Effector memory CD4-positive, alpha-beta T cell (primary cell): ENCODE measurements at places on chromosomes 5 and 9.

- DNase-seq: no peak
Observed at GRCh38 chr5:131649161-131649560, 14.1 kb upstream of the RAPGEF6 start.

- DNase-seq: no peak
Observed at GRCh38 chr9:136247947-136248637, 2.5 kb upstream of the QSOX2 start.

DNA sequence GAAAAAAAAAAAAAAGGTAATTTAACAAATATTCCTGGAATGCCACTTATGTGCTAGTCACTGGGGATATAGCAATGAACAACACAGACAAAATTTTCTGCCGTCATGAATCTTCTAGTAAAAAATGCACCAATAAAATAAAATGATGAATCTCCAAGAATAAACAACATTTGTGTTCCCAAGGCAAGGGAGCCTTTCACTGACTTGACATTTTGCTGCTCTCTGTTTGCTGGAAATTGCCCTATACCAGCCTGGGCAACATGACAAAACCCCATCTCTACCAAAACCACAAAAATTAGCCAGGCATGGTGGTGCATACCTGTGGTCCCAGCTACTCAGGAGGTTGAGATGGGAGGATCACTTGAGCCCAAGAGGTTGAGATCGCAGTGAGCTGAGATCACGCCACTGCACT, 64.5 kb upstream of the ERBIN start:
- DNase-seq: no peak

GRCh38 chr9:86122311-86122710, 23.0 kb upstream of the GOLM1 start:
- DNase-seq: no peak

DNA sequence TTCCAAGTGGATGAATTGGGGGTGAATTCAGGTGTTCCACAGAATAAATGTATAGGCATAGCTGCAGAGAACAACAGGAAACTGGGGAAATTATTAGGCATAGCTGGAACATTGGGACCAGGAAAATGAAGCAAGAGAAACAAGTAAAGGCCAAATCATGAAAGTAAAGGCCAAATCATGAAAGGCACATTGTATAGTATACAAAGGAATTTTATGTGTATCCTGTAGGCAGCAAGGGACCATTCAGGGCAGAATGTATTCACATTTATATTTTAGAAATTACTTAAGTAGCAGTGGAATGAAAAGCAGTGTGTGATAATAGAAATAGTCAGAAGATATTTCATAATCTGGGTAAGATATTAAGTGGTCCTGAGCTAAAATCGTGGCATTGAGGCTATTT, 127.3 kb upstream of the GRHPR start:
- no peak for DNase-seq

DNA sequence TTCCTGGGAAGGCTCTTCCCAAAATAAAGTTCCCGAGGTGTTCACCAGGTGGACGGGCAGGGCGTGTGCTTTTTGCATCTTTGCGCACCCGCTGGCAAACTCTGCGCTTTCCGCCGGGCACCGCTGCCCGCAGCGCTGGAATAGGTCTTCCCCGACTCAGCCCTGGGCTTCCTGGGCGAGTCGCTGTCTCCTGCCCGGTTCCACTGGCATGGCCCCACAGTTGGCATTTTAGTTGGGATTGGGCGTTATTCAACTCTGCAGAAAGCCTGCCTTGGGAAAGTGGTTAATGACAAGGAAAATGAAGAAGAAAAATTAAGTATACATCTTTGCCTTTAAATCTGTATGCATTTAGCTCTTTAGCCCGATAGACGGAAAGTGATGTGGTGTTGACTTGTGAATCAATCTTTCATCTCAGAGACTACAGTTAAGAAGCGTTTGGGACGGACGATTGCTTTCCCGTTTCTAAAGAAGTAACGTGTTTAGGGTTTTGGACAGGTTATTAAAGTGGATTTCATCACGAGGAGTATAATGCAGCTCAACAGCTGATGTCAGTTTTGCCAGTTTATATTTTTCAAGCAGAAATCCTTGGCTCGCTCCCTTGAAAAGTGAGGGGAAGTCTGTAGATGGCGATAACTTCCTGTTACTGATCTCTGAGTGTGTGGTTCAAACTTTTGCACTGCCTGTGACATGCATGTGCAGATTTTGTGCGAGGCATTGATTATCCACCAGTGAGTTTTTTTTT, 946 bp downstream of the ADCY2 start:
- DNase-seq: no peak

DNA sequence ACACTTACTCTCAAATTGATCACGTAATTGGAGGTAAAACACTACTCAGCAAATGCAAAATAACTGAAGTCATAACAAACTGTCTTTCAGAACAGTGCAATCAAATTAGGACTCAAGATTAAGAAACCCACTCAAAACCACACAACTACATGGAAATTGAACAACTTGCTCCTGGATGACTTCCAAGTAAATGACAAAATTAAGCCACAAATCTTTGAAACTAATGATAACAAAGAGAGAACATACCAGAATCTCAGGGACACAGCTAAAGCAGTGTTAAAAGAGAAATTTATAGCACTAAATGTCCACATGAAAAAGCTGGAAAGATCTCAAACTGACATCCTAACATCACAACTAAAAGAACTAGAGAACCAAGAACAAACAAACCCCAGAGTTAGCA, 540.5 kb upstream of the CDH18 start:
- no peak for DNase-seq

DNA sequence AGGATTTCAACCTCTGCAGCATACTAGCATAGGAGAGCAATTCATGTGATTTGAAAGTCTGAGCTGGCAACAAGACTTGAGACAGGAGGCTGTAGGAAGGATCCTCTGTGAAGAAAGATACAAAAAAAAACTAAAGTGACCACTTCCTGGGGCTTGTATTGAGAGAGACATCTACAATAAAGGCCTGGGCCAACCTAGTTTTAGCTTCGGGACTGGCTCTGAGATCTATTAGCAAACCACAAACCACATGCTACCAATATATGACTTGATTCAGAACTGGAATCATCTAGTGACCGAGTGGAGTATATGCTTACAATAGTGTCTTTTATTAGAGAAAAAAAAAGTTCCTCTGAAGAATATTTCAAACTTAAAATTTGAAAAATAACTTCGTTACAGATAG, 1448.9 kb upstream of the CDH6 start:
- DNase-seq: no peak

DNA sequence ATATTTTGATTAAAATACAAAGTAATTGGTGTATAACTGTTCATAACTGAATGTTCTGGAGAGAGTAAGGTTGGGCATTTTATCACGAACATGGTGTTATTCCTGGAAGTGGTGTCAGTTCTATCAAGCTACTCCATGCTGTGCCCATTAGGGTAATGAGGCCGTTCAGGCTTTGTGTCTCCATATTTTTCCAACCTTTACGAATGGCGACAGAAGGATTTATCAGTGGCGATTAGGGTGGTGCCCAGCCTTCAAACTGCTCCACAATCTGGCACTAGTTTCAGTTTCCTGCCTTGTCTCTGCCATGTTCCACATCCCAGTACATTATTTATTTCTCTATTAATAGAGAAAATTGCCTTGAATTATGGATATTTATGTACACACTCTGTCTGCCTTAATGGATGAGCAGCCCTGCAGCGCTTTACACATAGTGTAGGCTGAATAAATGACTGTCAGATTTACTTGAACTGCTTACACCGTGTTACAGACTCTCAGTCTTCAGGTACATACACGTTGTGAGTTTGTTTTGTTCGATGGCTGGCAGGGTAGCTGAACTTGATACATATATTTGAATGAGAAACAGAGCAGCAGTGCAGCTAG, 23.9 kb upstream of the TMC1 start:
- no peak for DNase-seq

DNA sequence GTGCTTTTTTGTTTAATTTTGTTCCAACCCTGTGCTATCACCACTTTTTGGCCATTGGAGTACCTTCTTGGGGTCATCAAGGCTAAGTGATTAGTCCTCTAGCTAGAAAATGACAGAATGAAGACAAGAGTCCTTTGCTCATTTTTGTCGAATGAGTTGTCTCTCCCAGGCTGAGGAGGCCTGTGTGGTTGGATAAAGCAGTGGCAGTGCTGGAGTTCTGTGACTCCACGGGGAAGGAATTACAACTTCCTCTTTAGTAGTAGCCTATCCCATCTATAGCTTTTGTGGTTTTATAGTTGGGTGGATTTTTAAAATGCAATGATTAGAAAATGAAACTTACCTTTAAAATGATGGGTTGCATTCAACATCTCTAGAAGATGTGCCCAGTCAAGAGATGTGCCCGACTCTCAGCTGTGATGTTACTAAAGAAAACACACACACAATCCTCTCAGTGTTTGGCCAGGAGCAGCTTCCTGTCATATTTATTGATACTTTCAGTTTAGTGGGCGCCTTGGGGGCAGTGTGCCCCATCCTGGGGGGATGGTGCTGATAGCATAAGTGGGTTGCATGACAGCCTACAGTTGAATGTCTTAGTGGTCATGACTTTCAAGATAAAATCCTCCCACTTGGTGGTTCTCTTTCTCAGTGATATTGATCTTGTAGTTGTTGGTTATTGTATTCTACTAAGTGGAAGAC, 11.9 kb downstream of the OTULINL start:
- no peak for DNase-seq

GRCh38 chr5:74643111-74643562, 2.6 kb upstream of the ENC1 start:
- DNase-seq: no peak

- no peak for DNase-seq
Observed at GRCh38 chr5:172795318-172795977, 24.5 kb upstream of the DUSP1 start.
